M059J (cell line): ENCODE measurements at places on chromosomes 12 and 14. TPM values are rescaled to one million over a fixed set of nuclear protein-coding genes. Genes with fewer than 3 reads are reported as not detected.

MSI1 gene
- not detected in 2 replicates for total RNA-seq

SLC6A13 gene
- total RNA-seq, result not detected in 2 replicates

RFX4 gene
- total RNA-seq, result not detected in 2 replicates

TSPAN19 gene
- not detected in 2 replicates for total RNA-seq

OVCH1 gene
- total RNA-seq, result not detected in 2 replicates

KIF5A gene
- 0.30 and 0.37 TPM in 2 replicates for total RNA-seq

PMEL gene
- total RNA-seq, result 0.54 and 0.69 TPM in 2 replicates

TMEM132D gene
- 0.05 TPM in 1 of 2 replicates, not detected in the other for total RNA-seq

STAC3 gene
- 0.10 TPM in 1 of 2 replicates, not detected in the other for total RNA-seq

RGS6 gene
- total RNA-seq, result not detected in 2 replicates

GRCh38 chr14:69880893-69881292 lies 1.7 kb downstream of the SMOC1 start:
- no peak for DNase-seq

- DNase-seq, result no peak
These were observed 83.2 kb downstream of the ALG10 start for GRCh38 chr12:34105392-34105933.

DNA sequence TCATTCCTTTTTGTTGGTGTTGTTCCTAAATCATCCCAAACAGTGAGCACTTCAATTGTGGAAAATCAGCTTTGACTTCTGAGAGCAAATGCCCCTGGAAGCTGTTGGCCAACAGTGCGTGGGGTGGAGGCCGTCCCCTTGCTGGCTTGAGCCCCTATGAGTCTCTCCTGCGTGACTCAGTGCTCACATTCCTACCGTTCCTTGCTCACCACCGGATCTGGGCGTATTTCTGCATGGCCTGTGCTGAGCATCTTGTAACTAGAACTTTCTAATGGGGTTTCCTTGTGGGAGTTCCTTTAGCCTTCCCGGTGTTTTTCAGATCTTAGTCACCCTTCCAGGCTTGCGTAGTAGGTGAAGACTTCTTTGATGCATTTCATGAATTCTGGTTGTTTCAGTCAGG lies 14.7 kb downstream of the SERPINA1 start:
- peak; percentile 88 for DNase-seq

GRCh38 chr12:53950789-53951576 lies 3.7 kb upstream of the HOXC12 start:
- DNase-seq, result no peak

DNA sequence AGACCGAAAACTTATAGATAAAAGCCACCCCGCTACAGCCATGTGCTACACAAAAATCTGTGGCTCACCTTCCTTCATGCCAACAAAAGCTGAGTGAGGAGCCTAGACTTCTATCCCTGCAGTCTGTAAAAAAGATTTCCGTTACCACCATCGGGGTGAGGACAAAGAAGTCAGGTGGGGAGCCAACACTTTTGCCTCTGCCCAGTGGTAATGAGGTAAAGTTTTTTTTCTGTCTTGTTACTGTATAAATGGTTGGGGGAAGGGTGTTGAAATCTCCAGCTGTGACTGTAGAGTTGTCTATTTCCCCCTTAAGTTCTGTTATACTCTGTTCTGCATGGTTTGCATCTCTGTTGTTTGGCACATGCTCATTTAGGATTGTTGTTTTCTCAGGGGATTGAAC lies 707.8 kb downstream of the FLRT2 start:
- DNase-seq, result no peak

DNA sequence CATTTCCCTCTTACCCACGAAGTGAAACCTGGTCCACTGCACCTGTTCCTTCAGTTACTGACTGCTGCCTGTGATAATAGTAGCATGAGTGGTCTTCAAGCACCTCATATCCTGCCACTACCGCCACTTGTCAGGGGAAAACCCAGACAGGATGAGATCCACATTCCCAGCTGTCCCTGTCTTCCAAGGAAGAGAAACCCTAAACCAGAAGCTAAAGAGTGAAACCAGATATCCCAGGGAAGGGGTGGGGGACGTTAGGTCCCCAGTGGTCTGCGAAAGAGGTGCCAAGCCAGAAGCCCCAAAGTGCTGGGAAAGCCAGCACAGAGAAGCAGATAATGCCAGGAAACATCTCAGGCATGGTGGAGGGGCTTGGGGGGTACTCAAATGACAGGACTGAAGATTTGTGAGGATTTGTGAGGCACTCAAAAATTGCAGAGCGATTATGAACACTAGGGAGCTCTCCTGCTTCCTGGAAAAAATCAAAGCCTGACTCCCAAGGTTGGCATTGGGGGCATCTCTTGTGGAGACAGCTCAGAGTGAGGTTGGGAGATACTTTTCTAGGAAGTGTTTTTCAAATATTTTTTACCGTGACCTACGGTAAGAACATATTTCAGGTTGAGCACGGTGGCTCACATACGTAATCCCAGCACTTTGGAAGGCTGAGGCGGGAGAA lies 77.9 kb downstream of the TMEM30B start:
- DNase-seq, result no peak

DNA sequence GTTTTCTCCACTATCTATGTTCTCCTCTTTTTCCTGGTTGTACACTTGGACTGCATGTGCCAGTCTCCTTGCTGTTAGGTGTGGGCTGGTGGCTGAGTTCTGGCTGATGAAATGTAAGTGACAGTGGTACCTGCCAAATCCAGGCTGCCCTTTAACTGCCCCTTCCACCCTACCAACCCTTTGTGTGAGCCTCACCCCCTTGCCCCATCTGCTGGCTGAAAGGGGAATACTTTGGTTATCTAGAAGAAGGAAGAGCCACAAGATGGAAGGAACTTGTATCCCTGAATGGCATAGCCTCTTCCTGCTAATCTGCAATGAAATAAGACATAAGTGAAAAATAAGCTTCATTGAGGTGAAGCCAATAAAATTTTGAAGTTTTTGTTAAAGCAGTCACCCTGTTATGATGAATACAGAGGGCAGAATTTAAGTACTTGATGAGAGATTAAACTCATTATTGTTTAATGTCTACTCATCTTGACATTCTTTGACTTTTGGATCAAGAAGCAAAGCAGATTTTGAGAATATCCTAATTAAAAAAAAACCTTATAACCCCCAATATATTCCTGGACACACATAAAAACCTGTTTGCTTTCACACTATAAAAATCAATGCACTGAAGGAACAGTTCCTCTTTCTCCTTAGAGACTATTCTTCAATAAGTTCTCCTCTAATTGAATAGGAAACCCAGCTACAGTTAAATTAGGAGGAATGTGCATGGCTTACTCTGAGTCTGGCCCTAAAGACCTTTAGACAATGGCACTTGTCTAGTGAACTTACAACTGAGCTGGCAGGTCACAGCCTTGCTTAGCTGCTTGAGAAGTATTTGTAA lies 262.6 kb upstream of the BTG1 start:
- DNase-seq, result peak; percentile 63

- DNase-seq, result no peak
These were observed 1.9 kb downstream of the SPTB start for GRCh38 chr14:64877846-64878245.

- DNase-seq, result peak; percentile 70
These were observed 7.0 kb downstream of the CORO1C start for GRCh38 chr12:108724054-108724889.

GRCh38 chr12:109981311-109981710 lies 14.9 kb downstream of the GIT2 start:
- DNase-seq, result no peak

GRCh38 chr12:20319366-20319765 lies 49.0 kb upstream of the PDE3A start:
- peak; percentile 39 for DNase-seq

DNA sequence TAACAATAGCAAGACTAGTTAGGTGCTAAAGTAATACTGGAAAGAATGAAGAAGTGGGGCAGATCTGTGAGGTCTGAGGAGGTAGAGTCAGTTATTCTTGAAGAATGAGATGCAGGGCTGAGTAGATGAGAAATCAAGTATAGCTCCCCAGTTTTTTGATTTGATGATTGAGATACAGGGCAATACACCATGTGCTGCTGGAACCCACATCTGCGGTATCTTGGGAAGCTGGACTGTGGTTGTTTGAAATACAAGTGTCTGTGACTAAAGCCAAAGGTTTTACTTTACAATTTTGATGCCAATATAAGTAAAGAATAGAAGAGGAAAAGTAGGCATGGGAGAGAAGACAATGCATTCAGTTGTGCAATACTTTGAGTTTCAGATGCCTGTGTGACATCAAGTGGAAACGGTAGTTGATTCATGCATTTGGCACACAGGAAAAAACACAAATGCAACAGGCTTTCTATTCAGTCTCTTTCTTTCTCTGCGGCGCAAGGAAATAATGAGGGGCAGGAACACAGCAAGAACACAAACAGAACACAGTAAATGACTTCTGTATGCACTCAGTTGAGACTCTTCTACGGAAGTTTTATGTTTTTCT lies 190.2 kb upstream of the SLC38A2 start:
- DNase-seq, result peak; percentile 94

GRCh38 chr14:32403688-32404087 lies 74.6 kb downstream of the AKAP6 start:
- peak; percentile 68 for DNase-seq

DNA sequence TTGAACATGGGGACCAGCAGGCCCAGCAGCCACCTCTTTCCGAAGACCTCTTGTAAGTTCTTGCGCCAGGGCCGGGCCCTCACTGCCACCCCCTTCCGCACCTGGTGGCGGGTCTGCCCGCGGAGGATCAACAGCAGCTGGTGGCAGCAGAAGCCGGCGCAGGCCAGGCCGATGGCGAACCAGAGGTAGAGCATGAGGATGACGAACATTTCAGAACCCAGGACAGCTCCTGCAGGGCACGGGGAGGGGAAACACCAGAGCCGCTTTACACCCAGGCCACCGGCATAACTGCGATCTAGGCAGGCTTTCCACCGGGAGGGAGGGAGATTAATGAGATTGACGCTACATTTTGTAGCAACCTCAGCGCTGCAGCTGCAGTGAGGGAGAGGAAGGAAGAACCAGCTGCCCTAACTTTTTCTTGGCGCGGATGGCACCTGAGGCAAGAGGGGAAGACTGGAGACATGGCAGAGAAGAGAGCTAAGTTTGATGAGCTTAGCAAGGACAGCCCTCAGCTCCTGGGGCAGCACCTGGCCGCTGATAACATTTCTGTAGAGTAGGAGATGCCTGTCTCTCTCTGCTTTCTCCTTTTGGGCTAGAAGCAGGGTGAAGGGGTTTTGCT lies 7.8 kb downstream of the ZDHHC22 start:
- DNase-seq, result peak; percentile 26

DNA sequence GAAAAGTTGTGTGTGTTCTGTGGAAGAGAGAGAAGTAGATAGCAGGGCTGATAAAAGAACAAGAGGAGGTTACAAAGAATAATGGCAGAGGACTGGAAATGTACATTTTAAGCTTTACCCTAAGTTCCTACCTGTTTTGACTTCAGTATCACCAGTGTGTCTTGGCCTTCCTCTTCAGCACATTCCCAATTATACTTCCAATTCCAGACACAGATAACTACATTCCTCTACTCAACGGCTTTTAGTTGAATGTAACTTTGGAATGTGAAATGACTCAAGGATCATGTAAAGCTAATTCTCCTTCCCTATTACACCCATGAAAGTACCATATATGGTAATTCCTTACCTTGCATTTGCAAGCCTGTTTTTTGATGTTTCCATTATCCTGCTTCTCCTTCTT lies 5.0 kb downstream of the MGST1 start:
- DNase-seq, result peak; percentile 26

DNA sequence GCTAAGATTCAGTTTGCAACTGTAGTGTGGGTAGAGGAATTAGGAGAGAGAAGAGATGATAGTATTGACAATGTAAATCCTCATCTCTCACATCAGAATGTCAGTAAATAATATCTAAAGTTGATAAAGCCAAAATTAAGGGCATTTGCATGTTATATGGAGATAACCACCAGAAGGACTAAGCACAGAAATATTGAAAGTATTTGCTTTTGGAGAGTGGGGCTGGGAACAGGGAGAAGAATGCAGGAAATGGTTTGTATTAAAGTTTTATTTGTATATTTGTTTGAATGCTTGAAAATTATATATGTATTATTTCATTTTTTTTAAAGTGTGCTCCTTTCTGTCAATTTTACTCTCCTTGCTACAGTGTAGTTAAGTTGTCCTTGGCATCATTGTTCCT lies 491.4 kb downstream of the APAF1 start:
- DNase-seq, result no peak

DNA sequence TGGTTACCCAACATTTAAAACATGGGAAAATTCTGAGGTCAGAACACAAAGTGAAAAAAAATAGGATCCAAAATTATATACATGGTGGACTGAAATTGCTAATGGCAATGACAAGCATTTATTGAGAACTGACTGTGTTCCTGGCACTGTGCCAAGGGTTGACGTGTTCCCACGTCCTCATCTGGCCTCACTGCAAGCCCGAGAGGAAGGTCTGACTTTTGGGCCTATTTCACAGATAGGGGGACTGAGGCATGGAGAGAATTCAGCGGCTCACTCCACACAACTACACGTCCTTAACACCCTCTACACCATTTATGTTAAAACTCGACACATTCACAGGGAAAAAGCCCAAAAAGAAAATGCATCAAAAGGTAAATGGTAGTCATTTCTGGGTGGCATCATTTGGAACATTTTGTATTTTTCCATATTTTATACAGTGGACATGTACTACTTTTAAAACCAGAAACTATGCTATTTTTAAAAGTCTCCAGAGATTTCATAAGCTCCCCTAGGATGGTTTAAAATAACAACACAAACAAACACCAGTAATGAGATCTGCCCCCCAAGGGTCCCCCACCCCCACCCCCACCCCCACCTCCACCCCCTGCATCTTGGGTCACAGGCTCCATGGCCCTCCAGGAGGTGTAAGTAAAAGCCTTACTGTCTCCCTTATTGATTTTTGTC lies 27.7 kb downstream of the CLMN start:
- DNase-seq, result peak; percentile 63

DNA sequence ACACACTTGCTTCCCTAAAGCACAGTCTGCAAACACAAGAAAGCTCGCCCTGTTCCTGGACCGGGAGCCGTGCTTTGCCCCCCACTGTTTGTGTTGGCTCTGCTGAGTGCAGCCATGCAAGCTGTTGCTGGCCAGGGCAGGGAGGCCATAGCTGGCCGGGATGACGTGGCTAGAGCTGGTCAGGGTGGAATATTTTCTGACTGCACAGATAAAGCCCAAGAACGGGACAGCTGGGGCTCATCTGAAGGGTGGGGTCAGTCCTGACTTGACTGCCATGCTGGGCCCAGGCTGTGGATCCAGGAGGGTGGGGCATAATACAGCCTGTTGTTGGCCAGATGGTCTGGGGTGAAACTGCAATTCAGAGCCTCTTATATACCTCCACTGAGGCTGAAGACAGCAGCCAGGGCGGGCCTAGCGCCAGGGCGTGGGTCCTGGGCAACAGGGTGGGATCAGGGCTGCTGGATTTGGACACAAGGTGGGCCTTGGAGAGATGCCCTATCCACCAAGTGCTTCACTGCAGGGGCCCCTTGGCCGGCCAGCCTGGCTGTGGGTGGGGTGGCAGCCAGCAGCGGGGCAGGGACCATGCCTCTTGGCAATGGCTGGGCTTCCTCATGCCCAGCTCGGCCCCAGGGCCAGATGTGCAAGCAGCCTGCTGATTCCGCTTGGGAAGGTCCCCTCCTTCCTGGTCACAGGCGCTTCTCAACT lies 14.8 kb downstream of the KMT5A start:
- DNase-seq, result no peak

GRCh38 chr14:69540654-69541335 lies 33.9 kb downstream of the CCDC177 start:
- no peak for DNase-seq
